ENCODE measurements at places on chromosomes 13 and 19.

DNA sequence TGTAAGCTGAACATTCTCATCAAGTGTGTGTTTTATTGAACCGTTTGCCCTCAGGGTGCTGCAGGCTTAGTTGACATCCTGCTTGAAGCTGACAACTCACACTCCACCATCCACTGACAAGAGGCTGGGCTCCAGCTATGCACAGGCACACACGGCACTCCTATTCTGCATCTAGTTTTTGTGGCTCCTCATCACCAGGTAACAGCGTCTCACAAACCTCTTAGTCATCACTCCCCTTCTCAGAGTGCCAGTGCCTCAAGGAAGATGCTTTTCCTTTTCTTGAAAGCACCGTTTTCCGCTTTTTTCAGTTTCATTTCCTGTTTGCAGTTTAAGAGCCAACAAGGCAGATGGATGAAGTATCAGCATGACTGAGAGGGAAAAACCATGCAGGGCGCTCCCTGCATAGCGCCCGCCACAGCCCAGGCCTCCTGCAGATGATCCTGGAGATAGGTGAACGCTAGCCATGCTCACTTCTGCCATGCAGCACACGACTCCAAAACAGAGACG is 491.2 kb downstream of the COG6 start:
- peak; percentile 27 for DNase-seq

DNA sequence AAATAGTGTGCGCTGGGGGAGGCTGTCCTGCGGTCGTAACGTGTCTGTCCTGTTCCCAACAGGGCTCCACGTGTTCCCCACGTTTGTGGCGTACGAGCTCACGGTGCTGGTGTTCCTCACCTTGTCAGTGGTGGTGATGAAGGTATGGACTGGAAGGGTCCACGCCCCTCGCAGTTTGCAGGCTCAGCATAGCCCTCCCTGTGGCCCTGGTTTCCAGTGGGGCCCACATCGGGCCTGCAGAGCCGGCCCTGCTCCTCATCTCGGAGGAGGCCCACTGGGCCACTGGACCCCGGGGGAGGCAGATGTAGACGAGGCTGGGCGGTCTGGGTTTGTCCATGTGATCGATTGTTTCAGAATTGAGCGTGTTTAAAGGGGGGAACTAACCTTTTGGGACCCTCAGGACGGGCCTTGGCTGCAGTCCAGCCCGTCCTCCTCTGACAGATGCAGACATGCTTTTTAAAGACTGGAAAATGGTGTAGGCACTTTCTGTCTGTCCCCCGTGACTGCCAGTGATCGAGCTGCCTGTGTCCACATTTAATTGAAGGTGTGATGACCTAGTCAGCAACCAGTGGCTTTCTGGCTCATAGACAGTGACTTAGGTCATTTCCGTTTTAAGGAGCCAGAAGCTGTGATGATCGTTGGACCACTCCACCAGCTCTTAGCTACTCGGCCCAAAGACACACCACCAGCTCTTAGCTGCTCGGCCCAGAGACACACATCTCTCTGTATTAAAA is 37.1 kb upstream of the TFDP1 start:
- no peak for DNase-seq

DNA sequence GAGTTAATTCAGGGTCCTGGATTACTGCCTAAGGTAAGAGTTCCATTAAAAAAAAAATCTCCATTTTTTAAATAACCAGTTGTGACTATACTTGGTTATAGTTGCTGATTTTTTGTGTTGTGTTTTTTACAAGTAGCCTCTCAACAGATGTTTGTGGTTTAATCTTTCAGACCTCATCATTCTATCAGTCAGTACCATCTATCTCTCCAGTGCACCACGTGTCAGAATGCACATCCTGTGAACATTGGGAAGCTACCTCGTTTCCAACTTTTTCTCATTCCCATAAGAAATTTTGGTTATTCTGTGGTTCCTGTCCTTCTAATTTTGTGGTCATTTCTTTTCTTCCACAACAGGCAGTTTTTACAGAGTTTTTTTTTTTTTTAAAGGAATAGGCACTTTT is 39.2 kb downstream of the WDFY2 start:
- no peak for DNase-seq

GRCh38 chr19:17633700-17634099 is 54.5 kb downstream of the UNC13A start:
- DNase-seq, result no peak

GRCh38 chr19:4328243-4328990 is 10.2 kb downstream of the STAP2 start:
- DNase-seq, result peak; percentile 97

- DNase-seq, result no peak
Measured at GRCh38 chr13:98772794-98773452, 20.5 kb upstream of the SLC15A1 start.

DNA sequence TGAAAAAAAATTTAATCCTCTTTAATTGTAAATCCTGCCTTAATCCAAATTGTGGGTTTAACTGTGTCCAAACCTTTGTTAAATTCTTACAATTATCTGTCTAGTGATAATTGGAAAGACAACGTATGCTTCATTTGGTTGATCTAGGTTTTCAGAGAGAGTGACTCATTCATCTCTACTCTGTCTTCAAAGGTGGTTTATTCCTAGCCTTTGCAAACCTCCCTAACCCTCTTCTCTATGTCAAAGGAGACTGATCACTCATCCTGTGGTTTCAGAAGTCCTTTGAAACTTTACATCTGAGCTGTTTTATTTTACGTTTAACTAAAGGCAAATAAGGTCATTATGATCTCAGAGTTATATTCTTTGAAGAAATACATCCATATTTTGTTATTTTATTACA is 8.8 kb upstream of the OXGR1 start:
- DNase-seq, result no peak

DNA sequence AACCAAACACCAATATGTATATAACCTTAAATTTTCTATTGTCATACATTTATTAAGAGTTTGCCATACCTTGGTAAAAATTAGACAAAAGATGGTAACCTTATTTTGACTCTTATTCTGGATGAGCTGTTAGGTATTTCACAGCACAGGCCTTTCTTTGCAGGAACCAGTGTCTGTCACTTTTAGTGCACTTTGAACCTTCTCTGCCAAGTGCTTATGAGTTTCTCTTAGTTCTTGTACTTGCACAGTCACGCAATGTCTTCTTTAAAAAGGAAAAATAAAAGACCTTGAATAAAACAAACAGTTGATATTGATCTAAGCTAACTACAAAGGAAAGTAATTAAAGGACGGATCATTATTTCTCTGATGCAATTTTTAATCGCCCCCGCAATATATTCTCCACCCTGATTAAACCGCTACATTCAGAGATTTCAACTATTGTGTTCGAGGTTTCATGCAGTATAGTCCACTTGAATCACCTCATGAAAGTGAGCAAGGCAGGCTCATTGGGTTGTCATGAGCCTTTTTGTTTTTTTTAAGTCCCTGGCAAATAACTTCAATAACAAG is 534.5 kb downstream of the KLF5 start:
- no peak for DNase-seq

- no peak for DNase-seq
Measured at GRCh38 chr13:63540061-63540460, 2124.4 kb upstream of the PCDH20 start.

- no peak for DNase-seq
Measured at GRCh38 chr13:22497991-22498780, 682.6 kb upstream of the SGCG start.

- peak; percentile 18 for DNase-seq
Measured at GRCh38 chr13:75633285-75633684, 2.8 kb upstream of the LMO7 start.

DNA sequence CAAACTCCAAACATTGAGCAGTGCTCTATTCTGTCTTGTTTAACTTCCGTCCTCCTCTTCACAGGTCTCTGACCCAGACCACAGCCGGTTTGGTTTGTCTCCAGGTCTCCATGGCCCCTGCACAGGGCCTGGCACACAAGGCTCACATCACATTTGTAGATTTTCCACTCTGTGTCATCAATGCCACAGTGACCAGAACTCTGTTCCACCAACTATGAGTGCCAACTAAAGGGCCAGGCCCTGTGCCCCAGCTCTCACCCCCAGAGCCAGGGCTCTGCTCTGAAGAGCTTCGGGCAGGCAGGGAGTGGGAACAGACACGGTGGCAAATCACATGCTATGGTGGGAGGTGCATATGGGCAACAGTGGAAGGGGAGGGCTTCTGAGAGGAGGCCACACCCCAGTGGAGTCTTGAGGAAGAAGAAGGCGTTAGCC is 16.0 kb downstream of the SMG9 start:
- no peak for DNase-seq

- DNase-seq, result no peak
Measured at GRCh38 chr13:106617561-106617960, 49.6 kb upstream of the ARGLU1 start.

GRCh38 chr19:16573296-16573695 is 1.1 kb upstream of the SLC35E1 start:
- DNase-seq, result no peak

DNA sequence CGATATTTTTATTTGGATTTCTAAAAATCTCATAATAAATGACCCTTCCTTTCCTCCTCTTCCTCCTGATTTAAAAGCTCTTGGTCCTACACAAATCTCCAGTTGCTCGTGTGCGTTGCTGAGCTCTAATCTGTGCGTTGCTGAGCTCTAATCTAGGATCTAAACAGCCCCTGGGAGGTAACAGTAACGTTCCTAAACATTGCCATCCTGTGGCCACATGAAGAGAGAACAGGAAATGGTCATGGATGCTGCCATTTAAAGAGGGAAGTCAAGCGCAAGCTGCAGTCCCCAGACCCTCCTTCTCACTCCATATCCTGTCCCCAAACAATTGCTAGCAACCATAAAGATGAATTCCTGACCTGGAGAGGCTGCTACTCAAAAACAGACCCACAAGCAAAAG is 170.8 kb downstream of the NUFIP1 start:
- no peak for DNase-seq

DNA sequence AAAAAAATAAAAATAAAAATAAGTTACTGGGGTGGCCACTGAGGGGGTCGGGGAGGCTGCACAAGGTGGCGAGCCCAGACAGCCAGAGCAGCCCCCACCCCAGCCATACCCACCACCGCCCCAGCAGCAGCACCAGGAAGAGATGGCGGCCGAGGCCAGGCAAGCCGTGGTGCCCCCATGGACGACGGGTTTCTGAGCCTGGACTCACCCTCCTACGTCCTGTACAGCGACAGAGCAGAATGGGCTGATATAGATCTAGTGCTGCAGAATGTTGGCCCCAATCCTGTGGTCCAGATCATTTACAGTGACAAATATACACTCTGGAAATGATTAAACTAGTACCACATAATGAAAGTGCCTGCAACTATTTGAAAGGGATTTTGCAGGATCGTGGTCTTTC is 71.6 kb upstream of the ZDHHC20 start:
- DNase-seq, result no peak

GRCh38 chr19:6573350-6573749 is 17.6 kb downstream of the CD70 start:
- no peak for DNase-seq

DNA sequence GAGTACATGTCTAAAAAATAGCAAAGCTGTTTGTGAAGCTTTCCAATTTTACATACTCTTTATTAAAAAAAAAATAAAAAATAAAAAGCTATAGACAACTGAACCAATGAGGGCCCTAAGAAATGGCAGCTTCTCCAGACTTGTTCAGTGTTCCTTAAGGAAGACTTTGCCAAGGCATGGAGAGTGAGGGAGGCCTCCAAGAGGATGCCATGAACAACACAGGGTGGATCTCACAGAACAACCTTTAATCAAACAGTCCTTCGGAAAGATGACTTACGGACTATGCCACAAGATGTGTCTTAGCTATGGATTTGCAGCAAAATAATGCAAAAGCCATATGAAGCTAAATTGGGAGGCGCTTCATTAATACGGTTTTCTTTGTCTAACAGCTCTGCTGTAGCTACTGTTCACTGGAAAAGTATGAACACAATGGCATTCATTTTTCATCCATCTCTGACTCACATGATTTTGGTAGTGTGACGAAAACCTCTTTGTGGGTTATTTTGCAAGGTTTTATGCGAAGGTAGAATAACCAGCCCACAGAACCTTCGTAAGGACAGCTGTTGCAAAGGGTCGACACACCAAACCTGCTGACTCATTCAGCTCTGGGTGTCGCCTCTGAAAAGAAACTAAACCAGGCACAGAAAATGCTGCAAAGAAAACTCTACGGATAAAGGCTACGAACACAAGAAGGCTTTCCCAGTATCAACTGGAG is 27.7 kb downstream of the EFNB2 start:
- peak; percentile 54 for DNase-seq

- peak; percentile 94 for DNase-seq
Measured at GRCh38 chr13:80338781-80339562, 2.0 kb downstream of the SPRY2 start.

- DNase-seq, result no peak
Measured at GRCh38 chr19:15238639-15239155, 6.4 kb upstream of the EPHX3 start.

- no peak for DNase-seq
Measured at GRCh38 chr13:41674246-41674645, 216.9 kb downstream of the RGCC start.

GRCh38 chr13:104779311-104779993 is 1713.2 kb upstream of the SLC10A2 start:
- peak; percentile 66 for DNase-seq

DNA sequence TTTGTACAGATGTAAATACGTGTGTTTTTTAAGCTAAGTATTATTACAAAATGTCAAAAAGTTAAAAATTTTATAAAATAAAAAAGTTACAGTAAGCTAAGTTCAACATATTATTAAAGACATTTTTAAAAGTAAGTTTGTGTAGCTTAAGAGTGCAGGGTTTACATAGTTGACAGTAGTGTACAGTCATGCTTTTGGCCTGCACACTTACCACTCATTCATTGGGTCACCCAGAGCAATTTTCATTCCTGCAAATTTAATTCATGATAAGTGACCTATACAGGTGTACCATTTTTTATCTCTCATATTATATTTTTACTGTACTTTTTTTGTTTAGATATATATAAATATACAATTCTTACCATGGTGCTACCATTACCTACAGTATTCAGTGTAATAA is 769.9 kb upstream of the SLITRK6 start:
- no peak for DNase-seq

DNA sequence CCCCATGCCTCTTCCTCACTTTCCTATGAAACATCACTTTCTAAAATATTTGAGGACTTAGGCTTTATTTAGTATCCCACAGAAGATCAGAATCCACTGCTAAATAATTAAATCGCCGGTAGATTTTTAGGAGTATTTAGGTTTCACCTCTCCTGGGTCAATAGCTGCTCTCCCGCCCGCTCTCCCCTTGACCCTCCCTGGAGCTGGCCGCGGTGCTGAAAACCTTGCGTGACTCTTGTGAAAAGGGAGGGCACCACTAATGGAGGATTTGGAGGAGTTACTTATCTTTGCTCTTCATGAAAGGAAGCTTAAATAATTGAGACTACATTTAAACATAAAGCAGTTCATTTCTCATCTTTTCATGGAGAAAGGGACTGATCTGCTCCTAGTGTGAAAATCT is 14.1 kb downstream of the POU4F1 start:
- no peak for DNase-seq

GRCh38 chr13:37014609-37015008 is 14.0 kb downstream of the EXOSC8 start:
- DNase-seq, result no peak

Measured in umbilical cord (tissue), 2 donors.